ENCODE measurements at places on chromosomes 5 and 9.

DNA sequence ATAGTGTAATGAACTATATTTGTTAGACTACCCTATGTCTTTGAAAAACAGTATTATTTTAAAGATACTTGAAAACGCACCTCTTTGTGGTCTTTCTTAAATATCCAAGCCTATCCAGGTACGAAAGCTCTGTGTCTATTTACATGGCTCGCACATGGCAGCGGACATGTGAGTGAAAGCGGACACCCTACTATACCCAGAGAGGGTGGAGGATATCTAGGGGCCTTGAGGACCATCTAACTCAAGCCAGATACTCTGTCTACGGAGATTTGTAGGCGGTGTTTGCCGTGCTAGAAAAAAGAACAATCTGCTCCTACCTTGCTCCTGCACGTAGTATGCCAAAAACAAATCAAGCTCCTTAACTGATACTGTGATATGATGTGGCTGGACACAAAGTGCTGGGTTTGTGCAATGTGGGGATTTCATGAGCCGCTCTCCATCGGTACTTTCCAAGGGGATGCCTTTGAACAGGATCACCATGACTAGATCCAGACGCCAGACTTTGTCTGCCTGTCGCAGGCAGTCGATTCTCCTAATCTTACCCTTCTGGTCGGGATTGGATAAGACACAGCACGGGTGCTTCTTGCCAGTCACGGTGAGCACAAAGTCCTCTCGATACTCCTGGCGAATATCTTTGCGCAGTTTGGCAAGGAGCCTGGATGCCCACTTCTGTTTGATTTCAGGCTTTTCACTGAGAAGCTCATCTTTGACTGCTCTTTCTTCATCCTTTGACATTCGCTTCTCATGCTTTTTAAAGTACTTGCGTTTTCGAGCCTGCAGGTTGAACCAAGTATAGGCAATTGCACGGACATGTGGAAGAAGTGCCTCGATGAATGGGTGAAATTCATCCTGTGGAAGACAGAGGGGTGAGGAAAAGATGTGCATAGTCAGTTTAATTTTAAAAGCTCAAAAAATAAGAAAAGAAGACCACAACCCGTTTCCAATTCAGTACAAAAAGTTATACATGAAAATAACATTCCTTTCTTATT, 7.0 kb downstream of the NFIB start:
- DNase-seq: no peak

- DNase-seq: no peak
These were observed 680.8 kb upstream of the SEMA6A start for GRCh38 chr5:117255211-117256027.

- DNase-seq: no peak
These were observed 19.7 kb upstream of the RAPGEF6 start for GRCh38 chr5:131654776-131655175.

DNA sequence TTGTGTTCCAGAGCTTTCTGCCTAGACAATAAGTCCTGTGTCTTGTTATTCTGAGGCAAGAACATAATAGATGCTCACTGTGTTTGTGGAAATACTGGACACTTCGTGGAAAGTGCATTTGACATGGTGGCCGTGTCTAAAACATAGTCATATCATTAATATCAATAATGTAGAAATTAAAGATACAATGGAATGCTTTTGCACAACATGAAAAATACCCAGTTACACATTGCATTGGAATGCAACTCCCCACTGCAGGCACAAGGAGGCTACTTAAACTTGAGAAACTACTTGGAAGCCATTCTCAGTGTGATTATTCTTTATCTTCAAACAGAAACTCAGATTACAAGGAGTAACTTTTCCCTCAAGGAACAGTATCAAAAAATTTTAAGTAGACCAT, 145.3 kb upstream of the ZNF462 start:
- DNase-seq: no peak

DNA sequence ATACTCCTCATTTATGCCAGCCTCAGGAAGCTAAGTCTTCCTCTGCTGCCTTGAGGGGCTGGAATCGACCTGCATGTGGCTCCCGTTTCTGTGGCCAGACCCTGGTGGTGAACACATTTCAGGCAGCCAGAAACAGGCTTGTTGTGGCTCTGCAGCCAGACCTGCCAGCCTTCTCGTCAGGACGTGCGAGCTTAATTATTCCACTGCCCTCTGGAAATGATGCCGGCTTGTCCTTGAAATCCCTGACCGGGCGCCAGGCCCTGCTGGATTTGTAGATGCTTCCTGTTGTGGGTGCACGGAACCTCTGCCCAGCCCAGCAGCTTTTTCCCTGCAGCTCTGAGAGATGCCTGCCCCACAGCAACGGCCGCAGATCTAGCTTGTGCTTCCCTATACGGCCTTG, 41.6 kb downstream of the PDZD2 start:
- DNase-seq: no peak

DNA sequence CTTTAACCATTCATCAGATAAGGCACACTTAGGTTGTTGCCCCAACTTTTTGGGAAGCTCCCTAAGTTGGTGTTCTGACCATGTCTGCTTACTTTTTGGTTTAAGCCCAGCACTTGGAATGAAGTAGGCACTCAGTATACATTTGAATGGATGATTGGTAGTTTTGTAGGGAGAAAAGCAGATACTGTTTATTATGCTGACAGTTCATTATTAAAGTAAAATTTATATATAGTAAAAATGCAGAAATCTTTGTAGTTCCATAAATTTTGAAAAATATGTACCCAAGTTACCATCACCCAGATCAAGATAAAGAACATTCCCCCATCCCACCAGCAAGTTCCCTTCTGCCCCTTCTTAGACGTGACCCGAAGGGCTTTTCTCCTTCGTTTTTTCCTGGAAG, 35.4 kb downstream of the PRKACG start:
- DNase-seq: no peak

GRCh38 chr5:163504079-163504931, 1.1 kb upstream of the MAT2B start:
- DNase-seq: peak; percentile 39
